WTC11 (cell line): ENCODE measurements at places on chromosomes 5 and 9. TPM values are rescaled to one million over a fixed set of nuclear protein-coding genes. Genes with fewer than 3 reads are reported as not detected.

The SPINK13 gene
- total RNA-seq = 0.17 TPM in 1 of 3 replicates, not detected in the others

The COQ4 gene
- total RNA-seq = 31.3 to 45.3 TPM (median 33.6 TPM) in 3 replicates

The PSAT1 gene
- 169 to 240 TPM (median 173 TPM) in 3 replicates for total RNA-seq

The PCDHB8 gene
- total RNA-seq = 4.1 to 5.4 TPM (median 4.6 TPM) in 3 replicates

DNA sequence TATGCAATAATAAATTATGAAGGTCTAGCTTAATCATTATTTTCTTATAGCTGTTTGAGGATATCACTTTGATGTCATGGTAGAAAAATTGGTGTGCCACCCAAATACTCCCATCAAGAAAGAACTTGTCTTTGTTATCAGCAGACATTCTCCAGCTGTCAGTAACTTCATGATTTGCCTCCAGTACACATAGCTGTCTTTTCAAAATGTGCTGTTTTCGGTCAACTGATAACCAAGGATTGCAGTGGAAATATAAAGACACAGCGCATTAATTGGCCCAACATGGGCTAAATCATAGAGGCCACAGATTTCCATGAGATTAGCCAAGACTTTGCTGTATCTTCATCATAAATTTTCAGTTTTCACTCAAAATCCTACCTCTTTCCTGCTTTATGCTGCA lies 993.5 kb upstream of the SEMA6A start:
- DNase-seq = no peak

DNA sequence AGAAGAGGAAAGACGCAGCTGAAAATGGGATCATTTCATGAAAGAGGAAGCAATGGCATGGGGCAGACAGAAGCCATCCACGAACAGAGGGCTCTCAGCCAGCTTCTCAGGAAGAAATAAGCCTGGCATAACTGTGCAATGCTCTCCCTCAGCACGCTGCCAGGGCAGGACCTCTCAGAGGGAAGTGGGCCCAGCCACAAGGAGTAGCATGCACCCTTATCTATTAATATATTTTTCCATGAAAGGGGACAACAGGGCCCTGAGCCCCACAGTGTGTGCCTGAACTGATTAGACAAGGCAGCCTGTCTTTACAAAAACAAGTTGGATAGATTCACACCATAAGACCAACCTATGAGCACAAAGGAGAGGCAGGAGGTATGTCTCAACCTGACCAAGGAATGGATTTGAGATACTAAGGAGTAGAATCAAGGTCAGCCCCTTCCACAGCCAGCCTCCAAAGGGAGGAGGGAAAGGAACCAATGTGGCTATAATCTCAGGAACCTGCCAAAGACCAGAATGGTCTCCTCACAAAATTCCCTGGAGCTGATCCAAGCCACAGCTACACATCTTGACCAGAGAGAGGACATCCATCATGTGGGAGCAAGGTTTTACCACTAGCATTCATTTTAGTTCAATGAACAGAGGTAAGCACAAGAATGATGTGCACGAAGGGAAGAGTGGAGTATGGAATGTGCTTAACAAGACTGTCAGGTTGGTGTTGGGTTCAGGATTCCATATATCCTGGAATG lies 154.8 kb downstream of the SIL1 start:
- no peak for DNase-seq

- DNase-seq = peak; percentile 47
These were observed 1.0 kb upstream of the RXRA start for GRCh38 chr9:134325096-134325812.

DNA sequence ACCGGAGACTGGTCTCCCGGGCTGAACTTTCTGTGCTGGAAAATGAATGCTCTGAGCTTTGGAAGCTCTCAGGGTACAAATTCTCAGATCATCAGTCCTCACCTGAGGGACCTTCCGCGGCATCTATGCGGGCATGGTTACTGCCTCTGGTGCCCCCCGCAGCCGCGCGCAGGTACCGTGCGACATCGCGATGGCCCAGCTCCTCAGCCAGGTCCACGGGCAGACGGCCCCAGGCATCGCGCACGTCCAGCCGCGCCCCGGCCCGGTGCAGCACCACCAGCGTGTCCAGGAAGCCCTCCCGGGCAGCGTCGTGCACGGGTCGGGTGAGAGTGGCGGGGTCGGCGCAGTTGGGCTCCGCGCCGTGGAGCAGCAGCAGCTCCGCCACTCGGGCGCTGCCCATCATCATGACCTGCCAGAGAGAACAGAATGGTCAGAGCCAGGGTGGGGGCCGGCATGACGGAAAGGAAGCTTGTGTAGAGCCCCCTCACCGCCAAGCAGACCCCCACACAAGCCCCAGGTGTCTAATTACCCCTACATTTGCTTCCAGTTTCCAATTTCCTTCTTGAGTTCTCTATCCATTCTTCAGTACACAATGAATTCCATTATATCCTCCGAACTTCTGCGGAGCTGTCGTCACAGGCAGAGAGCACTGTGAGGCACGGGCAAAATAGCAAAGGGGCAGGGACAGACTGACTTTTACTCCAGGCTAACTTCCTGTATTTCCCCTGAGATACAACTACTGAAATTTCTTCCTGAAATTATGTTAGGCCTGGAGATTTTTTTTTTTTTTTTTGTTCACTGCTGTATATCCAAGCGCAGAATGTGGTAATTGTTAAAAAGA lies 23.2 kb downstream of the CDKN2A start:
- no peak for DNase-seq

- no peak for DNase-seq
These were observed 2.2 kb downstream of the FNIP1 start for GRCh38 chr5:131794586-131794985.
